ENCODE measurements at places on chromosomes 2 and 18. TPM values are rescaled to one million over a fixed set of nuclear protein-coding genes. Genes with fewer than 3 reads are reported as not detected.

The CNGA3 gene
- 0.48 TPM for total RNA-seq

The ARHGAP28 gene
- 4.2 TPM for total RNA-seq

The GPR35 gene
- 3.2 TPM for total RNA-seq

The SP3 gene
- 97.8 TPM for total RNA-seq

DNA sequence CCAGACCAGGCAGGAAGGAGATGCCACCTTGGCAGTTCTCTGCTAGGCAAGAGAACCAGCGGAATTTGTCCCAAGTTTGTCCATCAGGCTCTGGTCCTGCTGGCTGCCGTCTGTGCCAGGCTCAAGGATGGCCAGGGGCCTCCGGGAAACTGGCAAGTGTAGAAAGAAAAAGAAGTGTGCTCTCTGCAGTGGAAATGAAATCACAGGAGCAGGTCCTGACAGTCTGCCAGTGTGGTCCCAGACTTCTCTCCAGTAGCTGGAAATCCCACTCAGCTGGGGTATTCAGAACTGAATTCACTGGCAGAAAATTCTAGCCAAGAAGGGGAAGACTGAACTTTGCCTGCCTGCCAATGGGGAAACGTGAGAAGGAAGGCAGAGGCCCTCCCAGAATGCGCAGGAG, 91.0 kb downstream of the STPG4 start:
- no peak for DNase-seq

- no peak for DNase-seq
Measured at GRCh38 chr2:30465171-30465545, 18.1 kb downstream of the LCLAT1 start.

GRCh38 chr2:9653485-9654271, 22.9 kb upstream of the YWHAQ start:
- DNase-seq = no peak

GRCh38 chr2:54411801-54412354, 44.2 kb upstream of the SPTBN1 start:
- no peak for DNase-seq

DNA sequence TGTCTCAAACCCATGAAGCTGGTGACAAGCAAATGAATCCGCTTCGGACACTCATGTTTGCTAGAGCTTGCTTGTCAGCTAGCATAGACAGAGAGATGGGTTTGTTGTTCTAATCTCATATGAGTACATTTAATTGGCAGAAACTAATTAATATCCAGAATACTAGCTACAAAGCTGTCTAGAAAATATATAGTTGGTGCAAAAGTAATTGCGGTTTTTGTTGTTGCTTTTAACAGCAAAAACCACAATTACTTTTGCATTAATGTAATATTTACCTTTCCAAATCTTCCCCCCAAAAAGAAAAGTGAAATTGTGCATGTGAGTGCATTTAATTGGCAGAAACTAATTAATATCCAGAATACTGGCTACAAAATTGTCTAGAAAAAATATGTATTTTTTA, 1115.2 kb downstream of the TDRD15 start:
- no peak for DNase-seq

- no peak for DNase-seq
Measured at GRCh38 chr2:241678784-241679540, 7.7 kb downstream of the DTYMK start.

GRCh38 chr2:129722306-129723019, 257.0 kb upstream of the RAB6C start:
- DNase-seq = no peak

DNA sequence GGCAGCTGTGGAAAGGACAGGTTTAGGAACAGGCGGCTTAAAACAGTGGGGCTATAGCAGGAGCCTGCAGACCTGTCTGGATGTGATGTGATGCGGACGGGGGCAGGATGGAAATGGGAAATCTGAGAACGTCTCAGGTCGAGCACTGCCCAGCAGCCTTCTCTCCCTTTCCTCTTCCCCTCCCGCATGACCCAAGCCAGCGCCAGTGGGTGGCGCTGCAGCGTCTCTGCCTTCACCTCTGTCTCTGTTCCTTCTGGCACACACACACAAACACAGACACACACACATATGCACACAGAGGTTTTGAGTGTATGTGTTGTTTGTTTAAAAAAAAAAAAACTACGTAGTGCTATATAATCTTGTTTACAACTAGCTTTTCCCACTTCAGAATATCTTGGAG, 82.0 kb upstream of the SLC66A3 start:
- no peak for DNase-seq

- no peak for DNase-seq
Measured at GRCh38 chr2:164621764-164622105, 453 bp upstream of the GRB14 start.

- DNase-seq = no peak
Measured at GRCh38 chr2:241655516-241656189, 18.2 kb downstream of the ATG4B start.

GRCh38 chr2:179107737-179108136, 57.8 kb upstream of the CCDC141 start:
- DNase-seq = no peak

- no peak for DNase-seq
Measured at GRCh38 chr2:203893840-203894239, 26.3 kb downstream of the CTLA4 start.

DNA sequence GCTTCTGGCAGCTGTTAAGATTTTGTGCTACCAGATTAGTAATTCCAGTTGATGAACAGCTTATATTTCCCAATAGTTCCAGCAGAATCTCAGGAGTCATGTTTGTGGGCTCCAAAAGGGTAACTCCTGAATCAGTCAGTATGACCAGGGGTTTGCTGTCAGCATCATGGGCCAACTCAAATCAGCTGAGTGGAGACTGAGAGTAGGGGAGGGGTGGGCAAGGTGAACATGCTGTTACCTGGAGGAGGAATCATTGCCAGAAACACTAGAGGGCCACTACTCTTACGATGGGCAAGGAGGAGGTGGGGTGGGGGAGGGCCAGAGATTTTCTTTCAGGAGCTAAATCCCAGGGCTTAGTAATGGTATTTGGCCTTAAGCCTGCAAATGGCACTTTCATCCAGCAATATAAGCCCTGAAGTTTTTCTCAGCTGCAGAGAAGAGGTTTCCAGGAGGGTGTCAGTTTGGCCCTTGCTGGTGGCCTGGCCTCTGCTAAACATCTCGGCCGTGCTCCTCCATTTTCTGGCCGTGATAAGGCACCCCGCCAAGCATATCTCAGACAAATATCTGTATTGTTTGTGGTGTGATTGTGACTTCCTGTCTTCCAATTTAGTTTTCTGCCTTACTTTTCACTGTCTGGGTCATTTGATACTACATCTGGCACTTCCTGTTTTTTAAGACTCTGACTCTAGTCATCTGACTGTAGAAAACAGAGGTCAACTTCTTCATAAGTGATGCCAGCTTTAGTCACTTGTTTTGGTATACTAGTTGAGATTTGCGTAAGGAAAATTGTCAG, 120.5 kb upstream of the CXCR4 start:
- no peak for DNase-seq

- no peak for DNase-seq
Measured at GRCh38 chr2:68715353-68716041, 19.1 kb upstream of the ARHGAP25 start.

DNA sequence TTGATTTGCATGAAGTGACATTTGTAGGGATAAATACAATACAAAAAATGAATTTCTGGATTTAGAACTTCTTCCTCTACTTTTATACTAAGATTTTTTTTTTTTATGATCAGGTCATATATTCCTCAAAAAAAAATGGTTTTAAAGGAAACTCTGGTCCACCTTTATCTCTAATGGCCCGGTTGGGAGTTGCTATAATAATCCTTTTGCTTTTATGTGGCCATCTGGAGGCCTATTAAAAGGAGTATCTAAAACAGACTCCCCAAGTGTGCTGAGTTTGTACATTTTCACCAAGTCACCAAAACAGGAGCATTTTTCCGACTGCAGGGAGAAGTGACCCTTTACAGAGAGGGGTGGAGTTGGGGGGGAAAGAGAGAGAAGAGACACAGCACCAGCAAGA, 329.2 kb upstream of the FIGN start:
- no peak for DNase-seq
